ENCODE measurements at places on chromosomes 5 and 9.
A peak's percentile ranks its signal among the peaks of the same experiment; 100 is the strongest.

GRCh38 chr5:148374690-148375360, 8.9 kb upstream of the FBXO38 start:
- DNase-seq, result peak; percentile 15

- DNase-seq, result no peak
These were observed 30.8 kb upstream of the ABCA1 start for GRCh38 chr9:104958751-104959150.

DNA sequence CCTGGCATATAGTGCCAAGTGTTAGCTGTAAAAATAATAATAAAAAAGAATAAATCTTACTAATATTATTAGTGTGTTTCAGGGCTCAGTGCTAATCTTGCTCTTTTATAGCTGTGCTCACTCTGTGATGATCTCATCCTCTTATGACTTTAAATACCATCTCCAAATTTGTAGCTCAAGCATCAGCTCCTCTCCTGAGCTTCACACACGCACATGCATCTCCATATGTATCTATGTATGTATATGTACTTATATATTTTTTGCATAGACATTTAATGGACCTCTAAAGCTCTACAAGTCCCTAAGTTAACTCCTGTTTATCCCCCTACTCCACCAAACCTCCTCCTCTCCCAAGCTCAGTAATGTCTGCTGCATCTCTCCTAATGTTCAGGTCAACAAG, 170.8 kb upstream of the NR3C1 start:
- DNase-seq, result no peak

- no peak for DNase-seq
These were observed 89.2 kb upstream of the GRHPR start for GRCh38 chr9:37333288-37333687.

GRCh38 chr5:116842514-116842961, 267.9 kb upstream of the SEMA6A start:
- DNase-seq, result no peak

GRCh38 chr5:54194318-54194717, 116.1 kb downstream of the ARL15 start:
- no peak for DNase-seq

DNA sequence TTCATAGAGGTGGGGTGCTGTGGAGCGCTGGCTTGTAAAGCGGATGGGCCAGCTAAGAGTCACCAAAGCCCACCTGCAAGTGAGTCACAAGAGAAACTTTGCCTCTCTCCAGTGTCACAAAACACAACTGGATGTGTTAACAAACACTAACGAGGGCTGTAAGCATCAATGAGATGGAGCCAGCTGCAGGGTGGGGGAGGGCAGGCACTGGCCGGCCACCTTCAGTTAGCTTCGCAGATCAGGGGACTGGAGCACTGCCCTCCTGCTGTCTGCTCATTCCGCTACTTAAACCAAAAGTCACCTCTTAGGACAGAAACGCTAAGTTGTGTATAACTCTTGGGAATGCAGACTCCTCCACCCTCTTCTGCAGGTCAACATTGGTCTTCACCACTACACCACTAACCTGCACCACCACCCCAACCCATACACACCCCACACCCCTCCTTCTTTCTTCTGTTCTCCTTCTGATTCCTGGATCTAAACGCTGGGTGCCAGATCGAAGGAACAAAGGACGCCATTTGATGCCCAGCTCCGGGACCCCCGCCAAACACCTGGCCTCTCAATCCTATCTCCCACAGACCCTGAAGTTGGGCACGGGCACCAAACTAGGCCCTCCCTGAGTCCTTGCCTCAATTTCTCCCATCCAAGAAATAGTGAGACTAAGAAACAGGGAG, 2.1 kb downstream of the ARSI start:
- no peak for DNase-seq

- DNase-seq, result no peak
These were observed 145.8 kb downstream of the BARX1 start for GRCh38 chr9:93809204-93809940.

GRCh38 chr5:66134407-66134861, 9.7 kb upstream of the SREK1 start:
- DNase-seq, result no peak

GRCh38 chr9:110947491-110948044, 90.7 kb downstream of the LPAR1 start:
- DNase-seq, result no peak

GRCh38 chr5:169213479-169213878, 87.5 kb downstream of the SLIT3 start:
- no peak for DNase-seq

DNA sequence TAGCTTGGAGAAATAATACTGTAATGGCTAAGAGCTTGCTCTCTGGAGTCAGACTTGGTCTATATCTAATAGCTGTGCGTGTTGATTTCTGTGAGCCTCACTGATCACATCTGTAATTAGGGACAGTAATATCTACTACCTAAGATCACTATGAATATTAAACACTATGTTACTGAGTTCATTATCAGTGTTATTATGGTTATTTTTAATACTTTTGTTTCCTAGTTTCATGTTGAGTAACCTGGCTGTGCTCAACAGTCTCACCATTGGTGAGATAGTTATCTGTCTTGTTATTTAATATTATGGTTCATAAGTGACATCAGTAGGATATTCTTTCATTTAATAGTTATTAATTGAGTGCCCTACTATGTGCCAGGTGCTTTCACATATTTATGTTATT, 22.4 kb upstream of the CAVIN4 start:
- no peak for DNase-seq

All from amygdala (tissue), 56 donors.